ENCODE measurements at places on chromosomes 16 and 17.

DNA sequence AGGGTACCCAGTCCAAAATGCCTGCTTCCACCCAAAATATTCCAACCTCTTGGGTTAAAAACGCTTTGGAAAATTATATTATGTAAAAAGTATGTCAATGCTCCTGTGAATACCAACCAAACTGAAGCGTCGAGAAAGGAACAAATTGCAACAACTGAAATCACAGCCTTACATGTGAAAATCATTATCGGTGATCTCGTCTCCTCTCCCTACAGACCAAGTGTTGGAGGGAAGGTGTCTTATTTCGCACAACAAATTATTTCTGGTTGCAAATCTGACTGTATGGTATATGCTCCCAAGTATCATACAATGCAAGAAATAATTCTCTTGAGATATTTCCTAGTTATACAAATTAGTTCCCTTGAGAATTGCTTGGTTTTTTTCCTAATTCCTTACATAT, 89.3 kb upstream of the CDYL2 start:
- DNase-seq, result no peak

DNA sequence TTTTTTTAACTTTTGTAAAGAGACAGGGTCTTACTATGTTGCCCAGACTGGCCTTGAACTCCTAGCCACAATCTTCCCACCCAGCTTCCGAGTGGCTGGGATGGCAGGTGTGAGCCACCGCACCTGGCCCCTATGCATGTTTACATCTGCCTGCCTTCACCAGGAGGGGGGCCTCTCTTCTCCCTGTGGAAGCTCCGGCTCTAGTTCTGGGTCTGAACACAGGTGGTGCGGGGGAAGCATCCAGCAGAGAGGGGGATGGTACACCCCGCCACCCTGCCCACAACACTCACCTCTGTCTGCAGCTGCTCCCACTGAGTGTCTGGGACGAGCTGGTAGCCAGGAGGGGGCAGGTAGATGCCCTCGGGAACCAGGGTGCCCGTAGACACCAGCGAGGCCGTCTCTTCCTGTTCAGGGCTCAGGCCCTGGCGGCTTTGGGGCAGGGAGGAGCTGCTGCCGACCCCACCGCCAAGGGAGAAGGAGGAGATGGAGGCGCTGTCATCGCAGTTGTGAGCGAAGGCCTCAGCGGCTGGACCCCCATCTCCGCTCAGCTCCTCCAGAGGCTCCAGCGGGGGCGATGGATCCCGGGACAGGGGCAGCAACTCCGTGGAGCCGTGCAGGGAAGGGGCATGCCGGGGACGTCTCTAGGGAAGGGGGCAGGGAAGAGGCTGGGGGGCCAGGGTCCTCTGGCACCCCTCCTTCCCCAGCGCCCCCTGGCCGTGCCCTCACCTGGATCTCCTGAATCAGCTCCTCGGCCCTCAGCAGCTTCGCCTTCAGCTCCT, 10.9 kb downstream of the RABEP2 start:
- no peak for DNase-seq

DNA sequence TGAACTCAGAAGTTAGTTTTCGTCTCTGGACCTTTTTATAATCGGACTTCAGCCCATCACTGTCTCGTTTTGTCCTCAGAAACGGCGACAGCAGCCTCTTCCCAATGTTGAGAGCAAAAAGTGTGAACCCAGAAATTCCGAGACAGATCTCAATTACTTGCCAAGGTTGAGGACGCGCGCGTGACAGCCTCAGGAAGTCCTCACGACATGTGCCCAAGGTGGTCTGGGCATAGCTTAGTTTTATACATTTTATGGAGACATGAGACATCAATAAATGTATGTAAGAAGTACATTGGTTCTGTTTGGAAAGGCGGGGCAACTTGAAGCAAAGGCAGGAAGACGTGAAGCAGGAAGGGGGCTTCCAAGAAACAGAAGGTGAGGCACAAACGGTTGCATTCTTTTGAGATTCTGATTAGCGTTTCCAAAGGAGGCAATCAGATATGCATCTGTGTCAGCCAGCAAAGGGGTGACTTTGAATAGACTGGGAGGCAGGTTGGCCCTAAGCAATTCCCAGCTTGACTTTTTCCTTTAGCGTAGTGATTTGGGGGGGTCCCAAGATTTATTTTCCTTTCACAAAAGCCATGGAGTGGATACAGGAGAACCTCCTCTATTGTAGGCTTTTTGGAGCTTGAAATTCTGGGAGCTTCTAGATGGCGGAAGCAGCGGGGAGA, 583 bp upstream of the ZNF747 start:
- no peak for DNase-seq

DNA sequence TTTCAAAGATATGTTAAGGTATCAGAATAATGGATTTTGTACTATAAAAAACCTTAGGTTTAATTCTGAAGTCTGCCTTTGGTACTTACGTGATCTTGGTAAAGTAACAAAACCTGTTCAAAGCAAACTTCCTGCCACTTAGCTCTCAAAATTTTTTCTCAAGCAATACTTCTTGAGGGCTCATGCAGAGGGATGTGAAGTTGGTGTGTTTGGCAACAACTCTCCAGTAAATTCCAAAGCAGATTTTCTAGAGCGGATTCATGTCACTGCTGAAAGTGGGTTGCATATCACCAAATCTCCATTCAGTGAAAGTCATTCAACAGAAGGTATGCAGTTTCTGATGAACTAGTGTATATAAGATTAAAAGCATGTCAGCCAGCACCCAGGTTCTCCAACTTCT, 856.7 kb downstream of the CDH8 start:
- no peak for DNase-seq

DNA sequence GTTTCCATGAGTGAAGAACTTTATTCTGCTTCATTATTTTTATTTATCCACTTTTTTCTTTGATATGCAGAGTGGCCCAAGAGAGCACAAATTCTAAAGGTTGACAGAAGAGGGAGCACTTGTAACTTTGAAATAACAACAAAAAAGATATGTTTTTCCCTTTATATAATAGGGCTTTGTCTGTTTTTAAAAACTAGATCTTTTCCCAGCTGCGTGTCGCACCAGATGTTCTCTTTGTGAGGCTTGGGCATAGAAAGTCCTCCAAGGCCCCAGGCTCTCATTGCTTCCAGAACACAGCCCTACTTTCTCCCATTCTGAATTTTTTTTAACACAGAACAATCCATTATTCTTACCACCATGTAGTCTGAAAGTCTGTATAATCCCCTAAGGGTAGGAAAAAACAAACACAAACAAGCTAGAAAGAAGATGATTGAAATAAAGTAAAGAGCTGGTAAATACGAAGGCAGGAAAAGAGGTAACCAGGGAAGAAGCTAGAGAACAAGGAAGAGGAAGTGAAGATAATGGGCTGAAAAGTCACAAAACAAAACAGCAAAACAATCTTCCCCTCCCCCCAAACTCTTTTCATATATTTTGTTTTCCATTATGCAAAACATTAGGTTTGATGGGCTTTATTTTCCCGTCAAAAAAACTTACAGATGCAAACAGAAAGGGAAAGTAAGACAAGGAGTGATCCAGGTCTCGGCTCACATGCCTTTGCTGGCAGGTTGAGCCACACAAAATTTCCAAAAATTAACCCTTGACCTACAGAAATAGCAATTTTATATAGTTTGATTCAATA, 160.4 kb downstream of the ABCA8 start:
- no peak for DNase-seq

DNA sequence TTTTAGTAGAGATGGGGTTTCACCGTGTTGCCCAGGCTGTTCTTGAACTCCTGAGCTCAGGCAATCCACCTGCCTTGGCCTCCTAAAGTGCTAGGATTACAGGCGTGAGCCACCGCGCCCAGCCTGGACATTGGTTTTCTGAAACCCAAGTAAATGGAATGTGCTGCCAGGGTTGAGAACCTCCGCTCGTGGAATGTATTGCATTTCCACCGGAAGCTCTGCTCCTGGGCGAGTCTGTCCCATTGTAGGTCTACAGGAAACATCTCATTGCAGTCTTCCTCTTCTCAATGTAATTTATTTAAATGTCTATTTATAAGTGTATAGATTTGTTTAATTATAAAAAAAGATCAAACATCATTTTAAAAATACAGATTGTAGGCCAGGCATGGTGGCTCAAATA, 57.4 kb upstream of the HAPSTR1 start:
- no peak for DNase-seq

- no peak for DNase-seq
These were observed 79.8 kb downstream of the CREBBP start for GRCh38 chr16:3800477-3801270.

- no peak for DNase-seq
These were observed 299.7 kb upstream of the CDH11 start for GRCh38 chr16:65421596-65421995.

DNA sequence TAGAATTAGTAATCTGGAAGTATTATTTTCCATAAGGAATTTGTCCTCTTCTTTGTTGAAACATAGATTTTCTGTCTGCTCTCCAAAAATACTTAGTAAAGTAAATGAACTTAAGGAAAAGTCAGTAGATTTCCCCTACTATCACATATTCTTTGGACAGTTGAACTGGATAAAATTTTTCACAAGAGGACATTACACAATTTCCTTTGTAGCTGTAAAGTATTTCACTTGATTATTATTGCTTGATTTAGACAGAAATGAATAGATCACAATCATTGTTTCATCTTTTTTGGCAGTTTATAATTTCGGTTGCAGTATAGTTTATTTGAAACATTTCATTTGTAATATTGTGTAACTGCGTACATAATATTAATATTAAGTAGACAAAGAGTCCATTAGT, 12.5 kb downstream of the CYB5B start:
- DNase-seq, result no peak

GRCh38 chr17:60416368-60416925, 5.8 kb upstream of the CHCT1 start:
- no peak for DNase-seq

DNA sequence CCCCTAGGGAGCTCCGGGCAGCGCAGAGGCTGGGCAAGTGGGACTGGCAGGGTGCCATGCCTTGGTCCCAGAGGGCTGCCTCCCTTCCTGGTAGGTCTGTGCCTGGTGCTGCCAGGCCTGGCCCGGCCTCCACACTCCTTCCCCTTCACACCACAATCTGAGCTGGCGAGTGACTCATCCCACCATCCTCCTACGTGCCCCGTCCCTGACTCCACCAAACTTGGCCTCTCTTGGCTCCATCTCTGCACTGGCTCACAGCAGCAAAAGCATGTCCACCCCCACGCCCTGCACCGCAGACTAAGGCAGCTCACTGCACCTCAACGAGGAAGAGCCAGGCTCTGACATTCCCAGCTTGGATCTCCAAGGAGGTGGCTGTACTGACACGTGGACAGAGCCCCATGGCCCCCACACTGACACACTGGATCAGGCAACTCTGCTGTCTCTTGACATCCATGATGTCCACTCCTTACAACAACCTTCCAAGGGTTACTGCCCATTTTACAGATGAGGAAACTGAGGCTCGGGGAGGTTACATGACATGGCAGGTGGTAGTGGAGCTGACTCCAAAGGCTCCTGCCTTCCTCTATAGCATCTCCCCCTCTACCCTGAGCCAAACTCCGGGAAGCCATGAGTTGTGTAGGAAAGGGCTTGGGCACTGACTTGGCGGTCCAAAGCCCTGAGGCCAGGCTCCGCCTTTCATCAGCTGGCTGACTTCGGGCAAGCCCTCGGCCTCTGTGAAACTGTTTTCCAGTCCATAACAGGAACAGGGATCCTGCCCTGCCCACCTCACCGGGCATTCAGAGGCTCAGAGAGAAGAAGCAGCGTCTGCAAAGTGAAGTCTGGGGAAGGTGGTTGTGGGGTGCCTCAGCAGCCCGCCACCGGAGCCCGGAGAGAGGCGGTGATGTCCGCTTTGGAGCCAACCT, 20.1 kb upstream of the KRT19 start:
- DNase-seq, result no peak

DNA sequence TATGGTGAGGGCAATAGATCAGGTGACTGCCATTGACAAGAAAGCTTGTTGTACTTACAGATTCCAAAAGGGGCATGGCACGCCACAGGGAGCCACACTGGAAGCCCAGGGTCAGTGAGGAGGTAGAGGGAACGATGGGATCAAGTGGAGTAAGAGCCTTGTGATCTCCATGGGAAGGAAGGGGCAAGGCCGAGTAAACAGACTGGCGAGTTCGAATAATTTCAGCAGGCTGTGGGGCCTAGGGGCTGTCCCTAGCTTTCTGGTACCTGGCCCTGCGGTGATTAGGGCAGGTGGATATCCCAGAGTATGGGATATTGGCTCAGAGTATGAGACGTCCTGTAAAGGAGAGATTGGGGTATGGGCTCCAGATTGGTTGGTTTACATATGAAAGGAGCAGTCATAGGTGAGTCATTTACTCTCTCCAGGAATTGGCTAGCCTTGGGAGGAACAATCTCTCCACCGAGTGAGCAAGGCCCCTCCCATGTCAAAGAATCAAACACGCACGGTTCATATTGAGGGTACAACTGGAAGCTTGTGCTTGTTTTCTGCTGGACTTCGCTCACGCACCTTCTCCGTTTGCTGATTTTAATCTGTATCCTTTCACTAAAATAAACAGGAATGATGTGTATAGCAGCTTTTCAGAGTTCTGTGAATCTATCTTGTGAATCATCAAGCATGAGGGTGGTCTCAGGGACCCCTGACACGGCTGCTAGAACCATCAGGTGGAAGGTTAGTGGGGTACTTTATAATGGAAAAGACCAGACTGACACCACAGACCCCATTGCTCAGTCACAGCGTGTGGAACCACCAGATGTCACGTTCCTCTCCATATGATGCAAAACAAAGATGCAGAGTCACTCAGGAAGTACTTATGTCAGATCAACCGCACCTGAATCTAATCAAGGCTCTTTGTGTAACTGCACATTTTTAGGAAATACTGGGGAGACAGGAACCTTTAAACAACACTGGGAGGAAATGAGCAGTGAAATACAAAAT, 27.9 kb downstream of the GABARAPL2 start:
- DNase-seq, result no peak

- no peak for DNase-seq
These were observed 50.5 kb downstream of the GLG1 start for GRCh38 chr16:74556375-74556922.

Measured in right renal cortex interstitium (tissue), 3 donors.